ENCODE measurements at places on chromosomes 6 and 20.

DNA sequence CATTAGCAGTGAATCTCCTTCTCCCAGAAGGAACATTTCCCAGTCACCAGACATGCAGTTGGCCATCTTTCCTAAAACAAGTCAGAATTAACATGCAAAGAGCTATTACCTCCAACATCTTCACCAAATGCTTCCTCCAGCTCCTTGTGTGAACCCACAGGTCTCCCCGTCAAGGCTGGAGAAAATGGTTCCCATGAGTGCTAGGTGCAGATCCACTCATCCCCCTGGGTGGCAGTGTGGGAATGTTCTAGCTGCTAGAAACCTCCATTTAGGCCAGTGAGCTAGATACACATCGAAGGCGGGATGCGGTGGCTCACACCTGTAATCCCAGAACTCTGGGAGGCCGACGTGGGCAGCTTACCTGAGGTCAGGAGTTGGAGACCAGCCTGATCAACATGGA lies 603.9 kb upstream of the SLC35B3 start:
- no peak for DNase-seq

GRCh38 chr20:47708140-47708807 lies 77.0 kb downstream of the SULF2 start:
- DNase-seq: no peak

GRCh38 chr20:23081263-23081819 lies 4.8 kb downstream of the CD93 start:
- no peak for DNase-seq

GRCh38 chr20:41456351-41456750 lies 89.7 kb upstream of the EMILIN3 start:
- DNase-seq: no peak

DNA sequence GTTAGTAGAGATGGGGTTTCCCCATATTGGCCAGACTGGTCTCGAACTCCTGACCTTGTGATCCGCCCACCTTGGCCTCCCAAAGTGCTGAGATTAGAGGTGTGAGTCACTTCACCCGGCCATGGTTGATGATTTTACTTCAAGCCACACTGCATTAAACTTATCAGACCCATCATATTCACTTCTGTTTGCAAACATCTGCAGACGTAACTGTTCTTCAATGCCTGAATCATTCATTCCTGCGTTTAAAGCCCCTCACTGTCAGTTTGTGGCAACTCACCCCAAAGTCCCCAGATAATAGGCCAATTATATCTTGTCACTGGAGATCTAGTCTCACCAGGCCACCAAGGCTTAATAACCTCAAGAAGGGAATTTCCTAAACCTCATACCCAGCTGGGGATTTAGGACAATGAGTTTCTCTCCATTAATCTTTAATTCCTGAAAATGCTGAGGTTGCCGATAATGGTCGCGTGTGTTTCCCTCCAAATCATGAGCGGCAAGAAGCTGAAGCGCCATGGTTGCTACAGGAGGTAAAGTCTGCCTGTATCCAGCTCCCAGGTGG lies 229.6 kb downstream of the LY86 start:
- DNase-seq: no peak

DNA sequence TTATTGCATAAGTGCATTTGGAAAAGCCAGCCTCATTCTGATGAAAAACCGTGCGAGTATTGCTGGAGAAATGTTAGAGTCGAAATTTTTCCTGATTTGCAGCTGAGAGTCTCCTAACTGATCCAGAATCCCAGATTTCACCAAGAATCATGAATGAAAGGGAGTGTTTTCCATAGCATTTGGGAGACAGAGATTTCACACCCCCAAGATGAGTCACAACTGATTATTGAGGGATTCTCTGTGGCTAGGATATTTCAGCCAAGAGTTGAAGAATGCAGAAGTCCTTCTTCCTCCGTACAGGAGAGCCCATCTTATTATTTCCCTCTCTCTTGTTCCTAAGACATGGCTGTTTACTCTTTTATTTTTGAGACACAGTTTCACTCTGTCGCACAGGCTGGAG lies 82.2 kb upstream of the SALL4 start:
- DNase-seq: no peak

GRCh38 chr6:28597924-28598722 lies 72.4 kb downstream of the GPX5 start:
- no peak for DNase-seq

DNA sequence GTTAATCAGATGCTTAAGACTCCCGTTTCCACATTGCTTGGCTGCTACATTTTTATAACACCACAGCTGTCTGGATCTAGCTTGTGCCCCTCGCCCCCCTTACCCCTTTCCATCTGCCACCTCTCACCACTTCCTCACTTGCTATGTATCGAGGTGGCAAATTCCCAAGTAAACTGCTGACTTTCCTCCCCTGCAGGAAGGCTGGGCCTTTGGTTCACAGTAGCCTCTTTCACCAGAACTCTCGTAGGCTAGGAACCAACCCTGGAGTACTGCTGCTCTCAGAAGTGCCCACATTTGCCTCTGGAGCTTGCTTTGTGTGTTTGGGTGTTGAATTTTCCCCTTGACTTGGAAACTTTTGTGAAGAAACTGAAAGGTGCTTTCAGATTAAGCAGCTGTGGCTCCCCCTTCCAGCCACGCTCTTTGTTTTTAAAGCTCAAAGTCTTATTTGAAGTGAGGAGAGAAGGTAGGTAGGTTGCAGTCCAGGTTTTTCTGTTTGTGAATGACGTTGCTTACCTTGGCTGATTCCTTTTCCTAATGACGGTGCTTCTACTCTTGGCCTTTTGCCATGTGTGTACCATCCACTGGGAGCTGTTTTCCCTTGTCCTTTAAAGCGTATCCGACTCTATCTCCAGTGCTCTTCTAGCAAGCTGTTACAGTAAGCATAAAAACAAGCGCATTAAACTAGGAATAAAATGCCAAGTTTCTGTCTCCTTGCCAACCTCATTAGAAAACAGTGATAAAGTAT lies 90.4 kb downstream of the CARMIL1 start:
- DNase-seq: no peak

GRCh38 chr20:34110025-34110744 lies 1.9 kb downstream of the EIF2S2 start:
- no peak for DNase-seq

- no peak for DNase-seq
Observed at GRCh38 chr20:38985060-38985459, 22.9 kb downstream of the DHX35 start.

DNA sequence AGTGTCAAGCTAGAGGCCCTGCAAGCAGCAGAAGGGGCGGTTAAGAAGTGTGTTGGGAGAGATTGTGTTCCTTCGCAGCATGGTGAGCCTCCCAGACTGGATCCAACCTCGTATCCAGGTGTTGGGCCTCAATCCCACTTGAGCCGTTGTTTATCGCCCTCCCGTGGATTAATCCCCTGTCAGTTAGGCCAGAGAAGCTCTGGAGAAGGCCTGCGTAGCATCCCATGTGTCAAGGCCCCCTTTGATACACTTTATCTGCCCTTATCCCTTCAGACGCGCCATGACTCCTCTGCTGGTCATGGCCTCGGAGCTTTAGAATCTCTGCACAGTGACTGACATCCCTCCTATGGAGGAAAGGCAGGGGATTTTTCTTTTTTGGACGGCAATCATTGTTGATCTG lies 181.0 kb downstream of the ZFP64 start:
- DNase-seq: no peak

- no peak for DNase-seq
Observed at GRCh38 chr6:166423051-166423745, 40.5 kb upstream of the MPC1 start.

GRCh38 chr20:584161-584970 lies 25.7 kb downstream of the TCF15 start:
- no peak for DNase-seq

GRCh38 chr6:163405412-163406309 lies 8.9 kb upstream of the QKI start:
- no peak for DNase-seq

GRCh38 chr6:42409581-42409980 lies 42.1 kb downstream of the TRERF1 start:
- no peak for DNase-seq

DNA sequence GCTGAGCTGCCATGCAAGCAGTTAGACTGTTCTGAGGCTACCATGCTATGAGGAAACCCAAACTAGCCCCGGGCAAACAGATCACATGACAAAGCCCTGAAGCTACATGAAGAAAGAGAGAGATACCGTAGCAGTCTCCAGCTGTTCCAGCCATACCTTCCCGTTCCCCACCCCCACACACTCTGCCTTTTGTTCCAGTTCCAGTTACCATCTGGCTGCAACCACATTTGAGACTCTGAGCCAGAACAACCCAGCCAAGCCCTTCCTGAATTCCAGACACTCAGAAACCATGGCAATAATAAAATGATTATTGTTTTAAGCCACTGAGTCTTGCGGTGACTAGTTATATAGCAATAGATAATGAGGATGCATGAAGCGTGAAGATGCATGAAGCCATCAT lies 28.3 kb downstream of the RIN2 start:
- no peak for DNase-seq

- no peak for DNase-seq
Observed at GRCh38 chr6:56736804-56737203, 94.1 kb upstream of the DST start.

- no peak for DNase-seq
Observed at GRCh38 chr20:57167971-57168701, 98.3 kb downstream of the BMP7 start.

DNA sequence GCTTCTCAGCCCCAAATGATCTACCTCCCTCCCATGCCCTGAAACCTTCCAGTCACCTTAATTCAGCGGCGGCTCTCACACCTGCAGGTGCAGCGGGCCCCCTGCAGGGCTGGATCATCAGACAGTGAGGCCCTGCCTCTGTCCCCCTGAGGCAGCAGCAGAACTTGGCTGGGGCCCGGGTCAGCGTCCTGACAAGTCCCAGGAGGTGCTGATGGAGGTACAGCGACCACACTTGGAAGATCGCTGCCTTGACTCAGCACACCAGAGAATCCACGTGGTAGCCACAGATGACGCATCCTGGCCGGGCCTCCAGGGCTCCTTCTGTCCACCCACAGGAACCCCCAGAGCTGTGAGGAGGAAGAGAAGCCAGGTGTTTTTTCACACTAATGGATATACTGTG lies 116.4 kb upstream of the THBS2 start:
- DNase-seq: no peak

GRCh38 chr6:20840675-20841074 lies 306.4 kb downstream of the CDKAL1 start:
- no peak for DNase-seq

DNA sequence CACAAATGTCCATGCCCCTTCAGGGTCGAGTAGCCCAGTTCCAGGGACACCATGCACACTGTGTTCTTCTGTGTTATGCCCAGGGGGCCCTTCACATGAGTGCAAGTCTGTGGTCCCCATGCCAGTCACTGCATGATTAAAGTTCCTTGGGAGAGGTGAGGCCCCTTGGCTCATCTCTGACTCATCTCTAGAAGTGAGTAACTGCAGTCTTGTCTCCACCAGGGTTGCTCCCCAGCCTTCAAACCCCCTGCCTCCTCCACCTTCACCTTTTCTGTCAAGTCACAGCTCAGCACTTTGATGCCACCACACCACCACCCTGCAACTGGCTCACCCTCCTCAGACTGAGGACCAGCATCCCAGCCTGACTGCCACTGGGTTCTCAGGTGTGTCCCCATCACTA lies 161.7 kb downstream of the UNC5CL start:
- no peak for DNase-seq

- no peak for DNase-seq
Observed at GRCh38 chr6:37310966-37311365, 42.8 kb upstream of the RNF8 start.

DNA sequence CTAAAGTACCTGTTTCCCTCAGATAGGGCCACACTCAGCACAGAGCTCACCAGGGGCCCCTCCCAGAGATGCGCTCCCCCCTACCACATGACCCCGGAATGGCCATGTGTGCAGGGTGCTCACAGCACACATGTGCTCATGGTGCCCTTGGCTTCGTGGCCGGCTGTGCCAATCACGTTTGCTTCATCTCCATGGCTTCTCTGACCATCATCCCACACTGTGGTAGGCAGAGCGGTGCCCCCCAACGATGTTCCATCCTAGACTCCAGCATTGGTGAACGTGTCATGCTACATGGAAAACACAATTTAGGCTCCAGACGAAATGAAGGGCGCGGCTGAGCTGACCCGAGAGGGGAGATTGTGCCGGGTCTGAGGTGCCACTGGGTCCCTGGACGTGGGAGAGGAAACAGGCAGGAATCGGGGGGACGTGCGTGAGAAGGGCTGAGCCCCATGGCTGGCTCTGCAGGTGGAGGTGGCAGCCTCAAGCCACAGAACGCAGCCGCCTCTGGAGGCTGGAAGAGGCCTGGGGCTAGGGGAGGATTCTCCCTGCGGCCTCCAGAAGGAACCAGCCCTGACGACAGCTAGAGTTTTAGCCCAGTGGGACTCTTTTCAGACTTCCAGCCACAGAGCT lies 126.5 kb downstream of the DLL1 start:
- DNase-seq: no peak

DNA sequence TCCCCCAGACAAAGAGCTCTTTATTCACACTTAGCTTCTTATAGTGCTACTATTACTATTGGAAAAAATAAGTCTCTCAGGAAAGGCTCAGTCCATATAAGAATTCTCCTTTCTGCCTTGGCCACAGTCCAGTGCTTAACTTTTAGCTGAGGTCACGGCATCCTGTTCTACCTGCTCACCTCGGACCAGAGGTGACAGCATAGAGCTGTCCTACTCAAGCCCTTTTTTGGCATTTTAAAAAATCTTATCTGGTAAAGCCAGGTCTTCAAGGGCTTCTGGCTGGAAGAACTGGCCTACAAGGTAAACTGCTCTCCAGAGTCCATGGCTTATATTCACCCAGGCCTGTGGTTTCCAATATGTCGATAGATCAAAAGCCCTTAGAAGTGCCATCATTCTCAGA lies 109.7 kb downstream of the RCAN2 start:
- no peak for DNase-seq

DNA sequence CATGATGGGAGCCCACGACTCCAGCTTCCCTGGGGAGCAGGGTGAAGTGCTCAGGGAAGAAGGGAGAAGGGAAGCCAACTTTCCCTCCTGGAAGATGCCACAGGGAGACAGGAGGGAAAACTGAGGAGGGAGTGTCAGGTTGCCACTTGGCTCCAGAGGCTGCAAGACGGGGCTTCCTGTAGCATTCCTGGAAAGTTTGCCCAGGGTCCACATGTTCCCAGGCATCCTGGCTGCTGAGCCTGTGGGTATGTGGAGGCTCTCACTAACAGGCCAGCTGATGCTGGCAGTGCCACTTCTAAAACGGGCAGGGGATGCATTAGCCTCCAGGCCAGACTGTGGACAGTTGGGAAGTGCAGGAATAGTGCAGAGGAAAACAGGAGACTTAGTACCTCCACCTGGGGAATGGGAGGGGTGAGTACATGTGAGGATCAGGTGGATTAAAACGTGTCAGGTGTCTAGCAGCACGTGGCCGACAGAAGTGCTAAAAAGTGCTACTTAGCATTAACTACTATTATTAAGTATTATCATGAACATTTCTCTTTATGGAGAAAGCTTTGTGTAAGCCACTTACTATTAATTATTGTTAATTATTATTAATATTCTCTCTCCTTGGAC lies 33.2 kb downstream of the BANF2 start:
- no peak for DNase-seq

GRCh38 chr6:12163149-12163548 lies 127.0 kb upstream of the EDN1 start:
- DNase-seq: peak; percentile 4

- no peak for DNase-seq
Observed at GRCh38 chr20:61891476-61891875, 174.2 kb downstream of the TAF4 start.

GRCh38 chr20:49516916-49517804 lies 34.7 kb upstream of the KCNB1 start:
- no peak for DNase-seq

GRCh38 chr6:51472745-51473487 lies 614.5 kb downstream of the PKHD1 start:
- no peak for DNase-seq
